Naive B cell (primary cell): ENCODE measurements at places on chromosomes 4 and X.

- DNase-seq = no peak
Measured at GRCh38 chr4:43223820-43224219, 331.3 kb downstream of the GRXCR1 start.

GRCh38 chrX:103373581-103373980 is 2.8 kb upstream of the BEX3 start:
- DNase-seq = no peak

GRCh38 chr4:47672696-47673095 is 165.2 kb downstream of the CORIN start:
- no peak for DNase-seq

DNA sequence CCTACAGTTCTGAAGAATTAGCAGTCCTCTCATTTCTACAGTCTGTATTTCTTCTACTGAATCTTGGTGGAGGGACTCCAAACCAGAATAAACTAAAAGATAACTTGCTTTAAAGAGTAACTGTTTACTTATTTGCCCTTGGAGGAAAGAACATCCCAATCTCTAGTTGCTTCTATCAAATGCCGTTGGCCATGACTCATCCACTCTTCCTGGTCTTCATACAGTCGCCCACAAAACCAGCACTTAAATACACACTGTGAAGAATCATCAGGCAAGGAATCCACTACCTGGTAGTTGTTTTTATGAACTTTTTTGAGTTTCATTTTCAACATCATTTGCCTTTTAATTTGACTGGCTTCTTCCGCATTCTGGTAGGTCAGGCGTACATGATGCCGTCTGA is 14.2 kb downstream of the ZNF518B start:
- DNase-seq = no peak

- DNase-seq = no peak
Measured at GRCh38 chr4:150318527-150318926, 240.3 kb downstream of the DCLK2 start.

GRCh38 chr4:186255122-186255521 is 10.9 kb upstream of the F11 start:
- DNase-seq = no peak

- no peak for DNase-seq
Measured at GRCh38 chrX:71171110-71171801, 26.6 kb downstream of the NLGN3 start.

DNA sequence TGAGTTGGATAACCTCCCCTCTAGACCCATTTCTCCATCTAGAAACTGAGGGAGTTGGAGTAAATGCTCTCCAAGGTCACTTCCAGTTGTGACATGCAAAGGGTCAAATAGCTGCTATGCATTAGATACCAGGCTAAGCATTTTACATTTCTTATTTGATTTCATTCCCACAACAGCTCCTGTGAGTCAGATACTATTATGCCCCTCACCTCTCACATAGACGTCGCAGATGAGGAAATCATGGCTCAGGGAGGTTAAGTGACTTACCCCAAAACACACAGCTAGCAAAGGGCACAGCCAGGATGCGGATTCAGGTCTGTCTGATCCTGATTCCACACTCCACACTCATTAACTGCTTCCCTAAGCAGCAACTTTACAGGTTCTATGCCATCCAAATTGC is 57.7 kb downstream of the PRPS1 start:
- DNase-seq = no peak

DNA sequence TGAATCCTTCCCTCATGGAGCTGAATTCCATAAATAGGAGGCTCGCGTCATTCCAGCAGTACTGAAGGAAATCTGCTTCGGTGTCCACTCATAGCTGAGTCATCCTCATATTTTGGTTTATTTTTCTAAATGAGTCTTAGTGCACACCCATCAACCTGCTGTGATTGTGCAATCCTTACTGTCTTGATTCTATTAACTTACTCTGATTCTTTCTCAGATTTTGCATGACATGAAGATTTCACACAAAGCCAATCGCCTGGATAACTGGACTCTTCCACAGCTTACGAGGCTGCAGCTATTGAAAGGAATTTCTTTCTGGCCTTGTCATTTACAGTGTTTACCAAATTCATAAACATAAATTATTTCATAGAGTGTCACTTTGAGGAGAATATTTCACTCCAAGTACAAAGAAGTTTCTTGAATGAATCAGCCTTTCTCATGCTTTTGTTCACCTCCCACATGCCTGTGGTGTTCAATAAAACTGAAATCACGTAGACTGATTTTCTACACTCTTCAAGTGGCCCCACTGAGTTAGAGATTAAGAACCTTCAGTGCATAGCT is 207.6 kb upstream of the SLITRK2 start:
- no peak for DNase-seq

GRCh38 chr4:145195167-145195952 is 15.0 kb upstream of the OTUD4 start:
- peak; percentile 31 for DNase-seq

- DNase-seq = no peak
Measured at GRCh38 chr4:93897559-93897958, 69.0 kb downstream of the ATOH1 start.

DNA sequence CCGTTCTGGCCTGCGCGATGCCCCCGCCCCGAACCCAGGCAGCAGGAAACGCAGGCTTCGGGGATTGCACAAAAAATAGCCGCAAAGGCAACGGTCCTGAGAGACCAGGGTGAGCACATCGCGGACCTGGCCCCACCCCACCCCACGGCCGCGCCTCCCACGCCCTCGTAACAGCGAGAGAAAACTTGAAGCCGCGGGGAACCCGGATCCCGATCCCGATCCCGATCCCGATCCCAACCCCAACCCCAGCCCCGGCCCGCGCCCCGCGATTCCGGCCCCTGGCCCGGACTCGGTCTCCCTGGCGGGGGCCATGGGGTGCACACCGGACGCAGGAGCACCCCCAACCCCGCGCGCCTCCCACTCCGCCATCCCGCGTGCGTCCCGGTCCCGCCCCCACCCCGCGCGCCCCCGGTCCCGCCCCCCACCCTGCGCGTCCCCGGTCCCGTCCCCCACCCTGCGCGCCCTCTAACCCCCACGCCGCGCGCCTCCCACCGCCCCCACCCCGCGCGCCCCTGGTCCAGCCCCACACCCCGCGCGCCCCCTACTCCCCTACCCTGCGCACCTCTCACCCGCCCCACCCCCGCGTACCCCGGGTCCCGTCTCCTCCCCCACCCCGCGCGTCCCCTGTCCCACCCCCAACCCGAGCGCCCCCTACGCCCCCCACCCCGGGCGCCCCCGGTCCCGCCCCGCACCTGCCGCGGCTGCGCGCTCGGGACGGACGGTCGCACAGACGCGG is 29.0 kb downstream of the NOP14 start:
- DNase-seq = peak; percentile 33

DNA sequence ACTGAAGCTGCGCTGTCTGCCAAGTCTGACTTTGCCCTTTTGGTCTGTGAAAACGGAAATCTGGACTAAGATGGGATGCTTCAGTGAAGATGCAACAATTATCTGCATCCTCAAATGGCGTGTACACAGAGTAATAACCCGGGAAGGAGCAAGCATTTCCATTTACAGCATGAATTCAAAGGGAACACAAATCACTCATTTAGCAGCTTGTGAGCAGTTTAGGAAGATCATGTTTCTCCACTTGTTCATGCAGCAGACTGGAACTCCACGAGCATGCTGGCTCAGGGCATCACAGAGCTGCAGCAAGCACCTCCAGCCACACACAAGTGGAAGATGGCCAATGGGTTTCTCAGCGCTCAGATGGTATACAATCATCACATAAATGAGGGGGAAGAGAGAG is 175.5 kb downstream of the NLGN4X start:
- DNase-seq = no peak

DNA sequence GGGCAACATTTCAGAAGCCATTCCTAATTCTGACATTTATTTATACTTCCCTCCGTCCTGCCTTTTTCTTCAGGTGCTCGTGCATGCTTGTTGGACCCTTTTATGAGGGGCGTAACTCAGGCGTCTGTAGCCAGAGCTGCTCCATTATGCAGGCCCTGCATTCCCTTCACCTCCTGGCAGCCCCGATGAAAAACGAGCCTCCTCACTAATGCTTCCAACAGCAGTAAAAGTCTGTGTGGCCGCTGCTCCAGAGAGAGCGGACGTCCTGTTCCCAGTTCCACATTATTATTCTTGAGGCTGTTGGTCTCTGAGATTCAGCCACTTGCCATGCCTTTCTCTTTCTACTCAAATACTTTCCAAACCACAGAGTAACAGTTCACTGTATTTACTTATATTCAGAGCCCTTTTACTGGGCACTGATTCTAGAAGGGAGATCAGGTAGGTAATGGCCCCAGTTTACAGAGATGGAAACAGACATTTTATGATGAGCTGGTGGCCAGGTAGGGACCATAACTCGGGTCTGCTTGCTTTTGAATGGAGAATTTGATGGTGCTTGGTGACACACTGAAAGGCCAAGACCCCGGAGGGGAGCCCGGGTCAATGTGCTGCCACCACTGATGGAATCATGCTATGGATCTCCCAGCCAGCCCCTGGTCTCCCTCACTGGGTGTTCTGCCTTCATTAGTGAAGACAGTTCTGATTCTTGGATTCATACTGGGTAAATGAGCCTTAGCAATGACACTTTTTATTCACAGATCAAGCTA is 101.0 kb downstream of the GATB start:
- no peak for DNase-seq

GRCh38 chrX:152832520-152832919 is 1.7 kb downstream of the NSDHL start:
- DNase-seq = no peak

- no peak for DNase-seq
Measured at GRCh38 chr4:136136601-136137000, 1395.7 kb downstream of the PCDH18 start.

DNA sequence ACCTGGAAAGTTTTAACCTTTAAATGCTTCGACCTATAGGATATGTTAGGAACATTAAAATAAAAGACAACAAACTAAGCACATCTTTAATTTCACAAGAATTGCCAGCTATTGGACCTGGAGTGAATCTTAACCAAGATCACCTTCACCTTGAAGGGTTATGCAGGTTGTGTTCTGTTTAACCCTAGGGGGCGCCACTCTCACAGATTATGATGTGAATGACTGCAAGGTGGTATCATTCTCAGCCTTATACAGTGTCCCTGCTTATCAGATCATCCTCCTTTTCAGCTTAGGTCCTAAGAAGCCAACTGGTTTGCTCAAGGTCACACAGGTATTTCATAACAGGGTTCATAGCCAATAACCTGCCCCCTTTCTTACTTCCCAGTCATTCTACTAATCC is 23.5 kb downstream of the INTS6L start:
- peak; percentile 45 for DNase-seq

GRCh38 chrX:119763836-119764387 is 5.5 kb downstream of the SOWAHD start:
- peak; percentile 21 for DNase-seq

DNA sequence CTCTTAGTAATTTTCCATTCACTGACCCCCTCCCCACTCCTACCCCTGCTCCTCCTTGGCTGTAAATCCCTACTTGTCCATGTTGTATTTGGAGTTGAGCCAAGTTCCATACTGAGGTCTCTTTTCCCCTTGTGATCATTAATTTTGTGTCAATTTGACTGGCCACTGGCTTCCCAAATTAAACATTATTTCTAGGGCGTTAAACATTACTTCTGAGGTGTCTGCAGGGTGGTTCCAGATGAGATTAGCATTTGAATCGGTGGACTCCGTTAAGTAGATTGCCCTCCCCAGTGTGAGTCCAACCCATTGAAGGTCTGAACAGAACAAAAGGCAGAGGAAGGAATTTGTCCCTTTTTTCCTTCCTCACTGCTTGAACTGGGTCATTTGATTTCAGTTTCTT is 25.7 kb downstream of the SLC39A8 start:
- DNase-seq = no peak

DNA sequence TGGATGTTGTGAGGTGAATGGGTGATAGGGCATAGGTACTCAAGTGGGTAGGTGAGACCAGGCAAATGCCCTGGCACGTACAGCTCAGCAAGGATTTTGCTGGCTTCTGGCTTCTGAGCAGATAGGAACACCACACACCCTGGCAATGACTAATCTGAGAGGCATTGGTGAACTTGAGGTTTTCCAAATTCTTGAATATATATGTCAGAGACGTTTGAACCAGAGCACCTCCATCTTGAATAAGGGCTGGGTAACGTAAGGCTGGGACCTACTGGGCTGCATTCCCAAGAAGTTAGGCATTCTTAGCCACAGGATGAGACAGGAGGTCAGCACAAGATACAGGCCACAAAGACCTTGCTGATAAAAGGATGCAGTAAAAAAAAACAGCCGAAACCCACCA is 204.5 kb downstream of the NLGN4X start:
- no peak for DNase-seq

- no peak for DNase-seq
Measured at GRCh38 chrX:136106920-136107528, 40.3 kb upstream of the FHL1 start.

GRCh38 chrX:12872741-12873140 is 5.9 kb downstream of the TLR7 start:
- no peak for DNase-seq

GRCh38 chrX:8049827-8050226 is 121.2 kb downstream of the VCX2 start:
- no peak for DNase-seq

GRCh38 chr4:34091451-34091850 is 2152.9 kb downstream of the ARAP2 start:
- DNase-seq = no peak

- no peak for DNase-seq
Measured at GRCh38 chrX:85897362-85898126, 149.8 kb downstream of the CHM start.

- DNase-seq = no peak
Measured at GRCh38 chr4:83297548-83298260, 13.1 kb upstream of the COQ2 start.

- DNase-seq = no peak
Measured at GRCh38 chr4:118741301-118741855, 56.2 kb downstream of the METTL14 start.

- DNase-seq = peak; percentile 37
Measured at GRCh38 chr4:123102897-123103471, 180.6 kb upstream of the NUDT6 start.

- no peak for DNase-seq
Measured at GRCh38 chr4:82984459-82984858, 26.2 kb downstream of the LIN54 start.

GRCh38 chrX:85994228-85994627 is 53.1 kb downstream of the CHM start:
- no peak for DNase-seq

DNA sequence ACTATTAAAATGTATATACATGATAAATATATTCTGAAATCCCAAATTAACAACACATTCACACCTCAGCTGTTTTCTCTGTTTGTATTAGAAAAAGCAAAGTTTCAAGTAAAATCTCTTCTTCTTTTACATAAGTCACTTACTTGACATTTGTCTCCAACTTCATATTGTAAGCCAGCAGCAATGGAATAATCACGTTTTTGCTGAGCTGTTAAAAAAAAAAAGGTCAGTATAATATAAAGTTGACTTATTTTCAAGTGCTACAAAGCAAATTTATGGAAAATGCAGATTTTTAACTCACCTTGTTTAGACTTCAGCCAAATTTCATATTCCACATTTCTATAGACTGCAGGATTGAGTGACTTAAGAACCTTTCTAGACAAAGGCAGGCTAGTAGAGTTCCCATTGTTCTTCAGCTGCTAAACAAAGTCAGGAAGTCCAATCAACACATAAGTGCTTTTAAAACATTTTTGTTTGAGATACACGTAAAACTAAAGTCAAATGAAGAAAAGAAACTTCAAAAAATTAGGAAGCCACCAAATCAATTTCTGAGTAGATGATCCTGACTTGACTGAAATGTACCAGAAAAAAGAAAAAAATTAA is 25.0 kb downstream of the OTUD4 start:
- DNase-seq = no peak

GRCh38 chrX:55867181-55867651 is 149.7 kb downstream of the RRAGB start:
- DNase-seq = no peak
